ENCODE measurements at places on chromosomes 4 and X. TPM values are rescaled to one million over a fixed set of nuclear protein-coding genes. Genes with fewer than 3 reads are reported as not detected.
A peak's percentile ranks its signal among the peaks of the same experiment; 100 is the strongest.

DNA sequence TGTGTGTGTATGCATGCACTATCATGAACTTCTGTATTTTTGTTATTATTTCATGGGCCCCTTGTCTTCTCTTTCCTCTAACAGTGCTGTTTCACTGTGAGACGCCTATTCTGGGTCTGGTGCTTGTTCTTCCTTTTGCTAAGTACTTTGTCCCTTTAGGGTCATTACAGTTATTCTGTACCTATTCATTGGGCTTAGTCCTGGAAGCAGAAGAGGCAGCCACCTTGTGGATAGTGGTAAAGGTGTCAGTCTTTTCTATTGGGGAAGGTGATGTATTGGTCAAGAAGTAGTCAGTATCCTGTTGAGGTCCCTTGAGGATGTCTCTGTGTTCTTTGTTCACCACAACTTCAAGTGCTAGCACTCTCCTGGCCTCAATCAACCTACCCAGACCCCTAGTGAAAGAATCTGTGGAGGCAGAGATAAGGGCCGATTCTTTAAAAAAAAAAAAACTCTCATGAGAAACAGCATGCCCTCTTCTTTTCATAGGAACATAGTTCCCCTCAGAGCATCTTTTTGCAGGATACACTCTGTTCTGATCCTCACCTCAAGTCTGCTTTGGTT is 593.8 kb downstream of the SPRY1 start:
- no peaks in the 10 kb centered on the region for H3K27me3 ChIP-seq
- H3K27ac ChIP-seq, result no peak overlapping the region
- DNase-seq, result no peak
- H3K4me1 ChIP-seq, result no peaks in the 10 kb centered on the region
- H3K4me3 ChIP-seq, result no peak overlapping the region

DNA sequence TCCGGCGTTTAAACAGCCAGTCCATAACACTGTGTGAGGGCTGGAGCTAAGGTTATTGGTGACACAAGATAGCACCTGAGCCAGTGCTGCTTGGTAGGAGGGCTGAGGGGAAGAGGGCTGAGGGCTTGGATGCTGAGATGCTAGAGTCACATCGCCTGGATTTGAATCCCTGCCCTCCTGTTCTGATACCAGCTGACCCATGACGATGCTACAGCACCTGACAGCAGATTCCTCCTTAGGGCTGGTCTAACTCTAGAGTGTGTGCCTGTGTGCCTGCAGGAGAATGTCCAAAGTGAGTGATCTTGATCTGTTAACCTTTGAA is 102.5 kb downstream of the PTTG2 start:
- H3K36me3 ChIP-seq, result peaks cover 22% of the 10 kb centered on the region
- peaks cover 15% of the 10 kb centered on the region for H3K4me1 ChIP-seq
- no peaks in the 10 kb centered on the region for H3K27me3 ChIP-seq
- no peak for DNase-seq
- H3K27ac ChIP-seq, result peak overlapping the region; percentile 8
- H3K4me3 ChIP-seq, result no peak overlapping the region

- H3K36me3 ChIP-seq, result peaks cover 74% of the 10 kb centered on the region
- no peak for DNase-seq
- H3K4me3 ChIP-seq, result no peak overlapping the region
- H3K27me3 ChIP-seq, result no peaks in the 10 kb centered on the region
- H3K4me1 ChIP-seq, result peaks cover 35% of the 10 kb centered on the region
Measured at GRCh38 chrX:129791336-129791735, 11.6 kb downstream of the SASH3 start.

- H3K4me3 ChIP-seq, result no peak overlapping the region
- no peak for DNase-seq
- no peaks in the 10 kb centered on the region for H3K4me1 ChIP-seq
Measured at GRCh38 chr4:164252286-164252685, 501.6 kb upstream of the SMIM31 start.

DNA sequence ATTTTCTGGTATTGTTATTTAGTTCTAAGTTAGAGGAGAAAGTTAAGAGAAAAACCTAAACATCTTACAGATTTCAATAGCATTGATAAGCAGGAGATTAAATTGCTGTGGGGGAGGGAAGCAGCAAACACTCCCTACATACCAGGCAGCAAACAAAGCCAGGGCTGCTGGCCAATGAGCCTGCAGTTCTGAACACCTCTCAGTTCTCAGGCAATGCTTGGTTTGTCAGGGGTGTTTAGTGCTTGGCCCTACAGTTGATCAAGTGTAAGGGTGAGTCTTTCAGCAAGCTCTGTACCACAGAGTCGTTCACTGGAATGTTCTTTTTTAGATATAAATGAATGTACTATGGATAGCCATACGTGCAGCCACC is 38.6 kb downstream of the EGFL6 start:
- H3K4me1 ChIP-seq, result no peaks in the 10 kb centered on the region
- no peak for DNase-seq
- no peaks in the 10 kb centered on the region for H3K27me3 ChIP-seq
- H3K36me3 ChIP-seq, result no peaks in the 10 kb centered on the region
- H3K27ac ChIP-seq, result no peak overlapping the region

- no peaks in the 10 kb centered on the region for H3K27me3 ChIP-seq
- peak overlapping the region; percentile 80 for H3K27ac ChIP-seq
- H3K4me3 ChIP-seq, result peak overlapping the region; percentile 70
- peak; percentile 79 for DNase-seq
- H3K36me3 ChIP-seq, result no peaks in the 10 kb centered on the region
Measured at GRCh38 chr4:1579001-1579900, 104.9 kb downstream of the FAM53A start.

The RHOH gene
- total RNA-seq, result 126 TPM

DNA sequence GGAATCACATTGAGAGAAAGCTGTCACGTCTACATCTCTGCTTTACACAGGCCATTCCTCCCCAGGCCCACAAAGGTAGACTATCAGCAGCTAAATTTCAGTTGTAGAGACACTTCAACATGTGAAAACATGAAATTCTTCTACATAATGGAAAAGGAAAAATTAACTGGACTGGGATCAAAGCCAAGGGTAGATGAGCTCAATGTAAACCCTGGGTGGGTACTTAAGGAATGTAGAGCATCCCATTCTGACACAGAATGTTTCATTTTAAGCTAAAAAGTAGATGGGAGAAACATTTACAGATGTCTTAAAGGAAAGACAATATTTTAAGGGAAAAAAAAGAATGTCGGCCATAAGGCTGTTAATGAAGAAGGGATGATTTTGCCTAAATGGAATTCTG is 51.3 kb upstream of the NPNT start:
- no peaks in the 10 kb centered on the region for H3K27me3 ChIP-seq
- H3K27ac ChIP-seq, result no peak overlapping the region
- H3K4me3 ChIP-seq, result no peak overlapping the region

The MEPE gene
- total RNA-seq, result not detected

- no peak overlapping the region for H3K27ac ChIP-seq
- no peak for DNase-seq
- H3K27me3 ChIP-seq, result peaks cover 2% of the 10 kb centered on the region
- no peak overlapping the region for H3K4me3 ChIP-seq
- H3K36me3 ChIP-seq, result no peaks in the 10 kb centered on the region
Measured at GRCh38 chr4:17762726-17763125, 18.7 kb downstream of the FAM184B start.

The RHOXF2B gene
- not detected for total RNA-seq

GRCh38 chr4:94165256-94165655 is 42.4 kb upstream of the SMARCAD1 start:
- no peak overlapping the region for H3K4me3 ChIP-seq
- H3K4me1 ChIP-seq, result peaks cover 2% of the 10 kb centered on the region
- H3K27ac ChIP-seq, result no peak overlapping the region
- no peak for DNase-seq
- no peaks in the 10 kb centered on the region for H3K36me3 ChIP-seq

GRCh38 chr4:145503486-145504072 is 21.9 kb downstream of the SMAD1 start:
- no peak overlapping the region for H3K4me3 ChIP-seq
- no peaks in the 10 kb centered on the region for H3K36me3 ChIP-seq
- H3K27ac ChIP-seq, result no peak overlapping the region
- H3K27me3 ChIP-seq, result peaks cover 17% of the 10 kb centered on the region

- DNase-seq, result no peak
- H3K27me3 ChIP-seq, result peaks cover 4% of the 10 kb centered on the region
- no peak overlapping the region for H3K27ac ChIP-seq
- peaks cover 15% of the 10 kb centered on the region for H3K4me1 ChIP-seq
- H3K36me3 ChIP-seq, result no peaks in the 10 kb centered on the region
- H3K4me3 ChIP-seq, result no peak overlapping the region
Measured at GRCh38 chrX:2898846-2899512, 30.2 kb downstream of the ARSD start.

- H3K4me3 ChIP-seq, result no peak overlapping the region
- no peaks in the 10 kb centered on the region for H3K4me1 ChIP-seq
- H3K36me3 ChIP-seq, result no peaks in the 10 kb centered on the region
- H3K27me3 ChIP-seq, result peaks cover 9% of the 10 kb centered on the region
- no peak for DNase-seq
- no peak overlapping the region for H3K27ac ChIP-seq
Measured at GRCh38 chrX:19496711-19497110, 18.6 kb downstream of the MAP3K15 start.

DNA sequence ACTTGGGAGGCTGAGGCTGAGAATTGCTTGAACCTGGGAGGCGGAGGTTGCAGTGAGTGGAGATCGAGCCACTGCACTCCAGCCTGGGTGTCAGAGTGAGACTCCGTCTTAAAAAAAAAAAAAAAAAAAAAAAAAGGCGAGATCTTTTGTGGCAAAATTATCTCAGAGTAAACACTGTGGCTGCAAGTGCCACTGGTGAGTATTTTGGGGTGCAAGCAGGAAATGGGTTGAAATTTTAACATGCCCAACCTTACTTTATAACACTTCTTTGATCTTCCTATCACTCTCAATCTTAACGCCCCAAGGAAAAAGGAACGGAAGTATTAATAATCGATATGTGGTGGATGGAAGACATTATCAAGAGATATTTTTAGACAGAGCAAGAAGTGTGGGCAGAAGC is 32.1 kb downstream of the SLC34A2 start:
- H3K27me3 ChIP-seq, result peaks cover 3% of the 10 kb centered on the region
- H3K4me1 ChIP-seq, result no peaks in the 10 kb centered on the region
- DNase-seq, result no peak
- H3K27ac ChIP-seq, result no peak overlapping the region

The KIF4A gene
- 34.0 TPM for total RNA-seq

The SSX5 gene
- not detected for total RNA-seq

DNA sequence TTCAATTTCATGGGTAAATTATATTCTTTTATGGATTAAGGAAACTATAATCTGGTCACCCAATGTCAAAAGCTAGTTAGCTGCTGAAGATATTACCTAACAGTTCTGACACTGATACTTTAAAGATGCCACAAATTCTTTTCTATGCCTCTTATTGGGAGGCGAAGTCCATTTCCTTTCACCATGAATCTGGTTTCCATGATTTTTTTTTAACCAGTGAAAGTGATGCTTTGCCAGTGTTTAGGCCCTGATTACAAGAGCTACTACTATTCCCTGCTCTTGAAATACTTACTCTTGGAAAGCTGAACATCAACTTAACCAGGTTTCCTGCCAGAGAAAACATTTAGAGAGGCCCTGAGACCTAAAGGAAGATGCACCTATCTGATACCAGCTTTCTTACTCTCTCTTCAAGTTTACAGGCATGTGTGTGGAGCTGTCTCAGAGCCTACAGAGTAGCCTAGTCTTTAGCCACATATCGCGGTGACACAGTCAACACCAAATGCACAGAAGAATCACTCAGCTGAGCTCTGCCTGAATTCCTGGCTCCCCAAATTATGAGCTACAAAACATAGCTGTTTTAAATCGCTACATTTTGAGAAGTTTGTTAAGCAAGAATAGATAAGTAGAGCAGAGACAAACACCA is 1280.8 kb downstream of the PCDH7 start:
- H3K36me3 ChIP-seq, result no peaks in the 10 kb centered on the region
- DNase-seq, result no peak
- no peak overlapping the region for H3K4me3 ChIP-seq
- no peak overlapping the region for H3K27ac ChIP-seq
- H3K4me1 ChIP-seq, result no peaks in the 10 kb centered on the region

The MAD2L1 gene
- 60.9 TPM for total RNA-seq

DNA sequence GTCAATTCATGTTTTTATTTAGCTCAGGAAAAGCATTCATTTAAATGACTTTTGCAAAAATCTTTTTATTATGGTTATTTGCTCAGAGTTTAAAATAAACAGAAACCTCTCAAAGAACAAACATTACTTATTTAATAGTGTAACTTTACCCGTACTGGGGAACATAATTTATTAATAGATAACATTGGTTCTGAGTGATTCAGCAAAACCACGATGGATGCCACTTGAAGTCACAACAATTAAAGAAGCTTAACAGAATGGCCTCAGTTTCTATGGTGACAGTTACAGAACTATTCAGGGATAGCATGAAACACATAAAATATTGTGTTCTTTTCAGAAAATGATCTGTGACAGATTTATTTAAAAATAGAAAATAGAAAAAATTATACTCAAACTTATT is 368.7 kb downstream of the CCSER1 start:
- H3K36me3 ChIP-seq, result no peaks in the 10 kb centered on the region
- no peak overlapping the region for H3K27ac ChIP-seq
- H3K4me1 ChIP-seq, result no peaks in the 10 kb centered on the region
- no peak for DNase-seq
- H3K27me3 ChIP-seq, result no peaks in the 10 kb centered on the region

The ADRA2C gene
- total RNA-seq, result not detected

The AVPR2 gene
- not detected for total RNA-seq

- no peak overlapping the region for H3K27ac ChIP-seq
- H3K27me3 ChIP-seq, result peaks cover 7% of the 10 kb centered on the region
- no peak for DNase-seq
- no peak overlapping the region for H3K4me3 ChIP-seq
Measured at GRCh38 chr4:1551211-1551610, 132.9 kb downstream of the FAM53A start.

- peaks cover 5% of the 10 kb centered on the region for H3K36me3 ChIP-seq
- no peak for DNase-seq
- peaks cover 26% of the 10 kb centered on the region for H3K4me1 ChIP-seq
- H3K27me3 ChIP-seq, result no peaks in the 10 kb centered on the region
- no peak overlapping the region for H3K4me3 ChIP-seq
Measured at GRCh38 chr4:165201806-165202205, 5.6 kb upstream of the KLHL2 start.

DNA sequence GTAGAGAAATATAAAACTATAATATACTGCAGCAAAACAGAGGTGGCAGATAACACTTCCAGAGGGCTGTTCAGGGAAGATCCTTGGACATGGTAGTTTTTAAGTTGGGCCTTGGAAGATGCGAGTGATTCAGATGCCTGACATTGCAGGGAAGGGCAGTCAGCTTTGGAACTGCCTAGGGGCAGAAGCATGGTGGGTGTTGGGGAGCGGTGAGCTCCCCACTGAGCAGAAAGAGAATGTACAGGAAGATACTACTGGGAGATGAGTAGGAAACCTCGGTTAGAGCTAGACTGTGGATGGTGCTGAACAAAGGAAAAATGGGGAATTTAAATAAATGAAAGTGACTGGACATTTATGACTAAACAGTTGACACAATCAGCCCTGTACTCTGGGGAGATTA is 24.9 kb upstream of the SEC24B start:
- no peak for DNase-seq
- peaks cover 5% of the 10 kb centered on the region for H3K27me3 ChIP-seq
- H3K36me3 ChIP-seq, result no peaks in the 10 kb centered on the region
- no peak overlapping the region for H3K27ac ChIP-seq
- no peak overlapping the region for H3K4me3 ChIP-seq
- H3K4me1 ChIP-seq, result no peaks in the 10 kb centered on the region

Data from activated CD4-positive, alpha-beta memory T cell treated with anti-CD3 and anti-CD28 coated beads, Interleukin-2, amount 10 ng/mL, durations not matched to agents 7 days and 5 days (primary cell).